ENCODE measurements at places on chromosomes 5 and 9. TPM values are rescaled to one million over a fixed set of nuclear protein-coding genes. Genes with fewer than 3 reads are reported as not detected.

The WNK2 gene
- total RNA-seq, result 174 TPM

The ORM2 gene
- total RNA-seq, result not detected

The SPINK6 gene
- total RNA-seq, result not detected

The ENTPD2 gene
- 3.6 TPM for total RNA-seq

The LCN10 gene
- total RNA-seq, result 33.6 TPM

The KIAA0825 gene
- total RNA-seq, result 5.3 TPM

The CDKN2AIPNL gene
- 3.2 TPM for total RNA-seq

The FOXI1 gene
- not detected for total RNA-seq

The C5orf58 gene
- total RNA-seq, result not detected

GRCh38 chr9:96871176-96871575, 16.9 kb upstream of the ZNF782 start:
- H3K4me1 ChIP-seq, result peaks cover 46% of the 10 kb centered on the region
- no peak overlapping the region for H3K4me3 ChIP-seq
- no peaks in the 10 kb centered on the region for H3K36me3 ChIP-seq

DNA sequence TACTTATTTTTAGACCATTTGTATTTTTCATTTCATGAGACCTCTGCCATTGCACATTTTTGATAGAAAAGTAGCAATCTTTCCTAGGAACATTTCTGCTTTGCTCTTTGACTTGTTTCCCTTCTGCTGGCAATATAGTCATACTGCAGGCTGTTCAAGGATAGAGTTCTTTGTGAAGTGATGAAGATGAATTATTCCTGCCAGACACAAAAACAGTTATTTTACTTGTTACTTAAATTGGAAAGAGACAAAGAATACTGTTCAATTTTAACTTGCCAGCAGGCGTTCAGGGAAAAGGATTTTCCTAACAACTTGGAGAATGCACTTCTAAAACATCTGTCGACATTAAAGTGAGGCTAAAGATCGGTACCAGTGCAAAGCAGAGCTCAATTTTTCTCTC, 251.7 kb upstream of the ACTBL2 start:
- no peaks in the 10 kb centered on the region for H3K36me3 ChIP-seq
- no peak for DNase-seq
- no peak overlapping the region for H3K4me3 ChIP-seq
- no peaks in the 10 kb centered on the region for H3K27me3 ChIP-seq

GRCh38 chr5:157997991-157998504, 139.1 kb upstream of the CLINT1 start:
- no peaks in the 10 kb centered on the region for H3K27me3 ChIP-seq
- H3K4me1 ChIP-seq, result peaks cover 5% of the 10 kb centered on the region
- H3K36me3 ChIP-seq, result no peaks in the 10 kb centered on the region

DNA sequence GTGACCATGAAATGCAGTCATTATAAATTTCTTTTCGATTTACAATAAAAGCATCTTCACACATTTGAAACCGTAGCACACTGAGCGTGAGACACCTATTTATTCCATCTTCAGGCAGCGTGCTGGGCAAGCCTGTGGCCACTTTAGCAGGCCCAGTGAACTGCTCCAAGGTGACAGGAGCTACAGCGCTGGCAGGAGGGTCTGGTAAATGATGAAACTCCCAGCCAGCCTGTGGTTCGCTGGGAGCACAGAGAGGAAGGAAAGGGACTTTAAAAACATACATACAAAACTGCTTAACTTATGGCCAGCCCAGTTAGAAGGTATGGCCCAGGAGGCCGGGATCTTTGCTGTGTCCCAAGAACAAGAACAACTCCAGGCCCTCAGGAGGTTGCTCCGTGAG, 5.1 kb downstream of the RAPGEF1 start:
- H3K36me3 ChIP-seq, result no peaks in the 10 kb centered on the region
- peak overlapping the region; percentile 79 for H3K27ac ChIP-seq
- no peaks in the 10 kb centered on the region for H3K27me3 ChIP-seq
- peaks cover 73% of the 10 kb centered on the region for H3K4me1 ChIP-seq
- DNase-seq, result no peak

DNA sequence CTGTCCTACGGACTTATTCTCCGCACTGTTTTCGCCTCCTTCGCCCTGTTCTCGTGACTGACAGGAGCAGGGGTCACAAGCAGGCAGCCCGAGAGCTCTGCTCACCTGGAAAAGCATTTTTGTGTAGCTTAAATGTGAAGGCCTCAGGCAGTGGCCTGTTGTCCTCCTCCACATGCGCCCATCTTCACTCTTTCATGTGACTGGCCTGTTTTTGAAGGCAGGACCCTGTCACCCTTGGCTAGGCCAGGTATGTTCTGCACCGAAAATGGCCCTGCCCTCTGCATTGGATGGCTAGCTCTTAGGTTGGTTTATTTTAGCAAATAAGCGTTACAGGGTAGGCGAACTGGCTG, 614 bp upstream of the CPLANE1 start:
- peak overlapping the region; percentile 84 for H3K27ac ChIP-seq
- DNase-seq, result no peak
- H3K4me3 ChIP-seq, result peak overlapping the region; percentile 81
- no peaks in the 10 kb centered on the region for H3K27me3 ChIP-seq

- H3K27me3 ChIP-seq, result no peaks in the 10 kb centered on the region
- peak overlapping the region; percentile 61 for H3K27ac ChIP-seq
- DNase-seq, result peak; percentile 83
- peaks cover 7% of the 10 kb centered on the region for H3K4me1 ChIP-seq
- no peak overlapping the region for H3K4me3 ChIP-seq
- H3K36me3 ChIP-seq, result no peaks in the 10 kb centered on the region
These were observed 13.6 kb upstream of the GM2A start for GRCh38 chr5:151239237-151239861.

DNA sequence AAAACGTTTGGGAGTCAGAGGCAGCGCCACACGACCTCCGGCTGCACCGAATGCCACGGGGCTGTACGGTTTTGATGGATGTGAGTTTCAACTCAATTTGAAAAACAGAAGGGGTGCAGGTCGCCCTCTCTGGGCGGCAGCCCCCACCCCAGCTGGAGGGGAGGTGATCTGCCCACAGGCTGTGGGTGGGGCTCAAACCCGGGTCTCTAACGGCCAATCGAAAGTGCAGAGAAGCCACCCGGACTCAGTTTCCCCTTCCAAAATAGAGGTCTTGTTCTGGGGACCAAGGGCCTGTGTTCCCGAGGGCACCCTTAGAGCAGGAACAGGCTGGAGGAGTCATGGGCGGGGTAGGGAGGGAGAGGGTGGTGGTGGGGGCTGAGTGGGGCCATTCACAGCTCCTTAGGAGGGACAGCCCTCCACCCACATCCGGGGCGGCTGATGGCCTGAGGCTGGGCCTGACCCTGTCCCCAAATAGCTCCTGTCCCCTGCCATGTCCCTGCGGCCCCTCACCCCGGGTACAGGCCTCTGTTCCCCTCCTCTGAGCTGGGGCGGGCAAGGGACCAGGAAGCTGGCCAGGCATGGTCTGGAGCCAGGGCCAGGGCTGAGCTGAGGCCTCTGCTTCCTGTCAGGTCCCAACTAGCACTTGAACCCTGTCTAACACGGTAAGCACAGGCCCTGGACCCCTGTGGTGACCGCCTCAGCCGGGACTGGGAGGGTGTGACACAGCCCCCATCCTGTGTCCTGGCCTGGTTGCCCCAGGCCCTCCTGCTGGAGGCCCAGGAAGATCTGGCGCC, 22.6 kb upstream of the NOTCH1 start:
- no peak overlapping the region for H3K4me3 ChIP-seq
- peaks cover 39% of the 10 kb centered on the region for H3K4me1 ChIP-seq
- no peaks in the 10 kb centered on the region for H3K36me3 ChIP-seq
- H3K27me3 ChIP-seq, result no peaks in the 10 kb centered on the region
- DNase-seq, result no peak

GRCh38 chr5:38433160-38433861, 123.1 kb downstream of the LIFR start:
- no peaks in the 10 kb centered on the region for H3K27me3 ChIP-seq
- H3K36me3 ChIP-seq, result no peaks in the 10 kb centered on the region
- H3K4me1 ChIP-seq, result peaks cover 12% of the 10 kb centered on the region

- no peak overlapping the region for H3K4me3 ChIP-seq
- H3K27ac ChIP-seq, result no peak overlapping the region
- no peaks in the 10 kb centered on the region for H3K27me3 ChIP-seq
- no peaks in the 10 kb centered on the region for H3K4me1 ChIP-seq
These were observed 183.8 kb upstream of the CD180 start for GRCh38 chr5:67380431-67380830.

DNA sequence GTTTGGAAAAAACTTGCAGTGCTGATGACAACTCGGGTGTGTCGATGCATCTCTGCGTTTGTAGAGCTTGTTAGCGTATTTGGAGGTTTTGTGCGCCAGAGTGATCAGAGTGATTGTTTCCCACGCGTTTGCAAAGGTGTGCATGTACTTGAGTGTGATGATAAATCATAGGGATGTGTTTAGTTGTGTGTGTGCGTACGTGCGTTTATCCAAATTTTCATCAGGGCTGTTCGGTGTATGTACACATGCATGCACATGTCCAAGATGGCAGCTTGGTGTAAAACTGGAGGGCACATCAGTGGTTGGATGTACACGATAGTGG, 248 bp upstream of the C1QTNF2 start:
- no peak for DNase-seq
- peaks cover 3% of the 10 kb centered on the region for H3K27me3 ChIP-seq
- H3K27ac ChIP-seq, result peak overlapping the region; percentile 56
- no peaks in the 10 kb centered on the region for H3K36me3 ChIP-seq
- peaks cover 7% of the 10 kb centered on the region for H3K4me1 ChIP-seq

DNA sequence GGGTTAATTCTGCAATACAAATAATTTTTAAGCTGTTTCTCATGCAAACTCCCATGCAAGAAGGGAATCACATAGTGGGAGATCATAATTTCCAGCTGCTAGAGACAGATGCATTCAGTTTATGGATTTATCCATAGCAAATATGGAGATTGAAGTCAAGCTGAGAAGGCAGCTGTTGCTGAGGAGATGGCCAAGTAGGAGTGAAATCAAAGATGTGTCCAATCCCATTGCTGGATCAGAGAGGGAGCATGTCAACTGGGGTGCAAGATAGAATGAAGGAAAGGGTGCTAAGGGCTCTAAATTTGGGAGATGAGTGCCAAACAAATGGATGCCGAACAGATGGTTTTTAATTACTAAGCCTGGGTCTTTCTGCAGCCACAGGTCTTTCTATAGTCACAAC, 504.5 kb downstream of the NFIB start:
- H3K27me3 ChIP-seq, result no peaks in the 10 kb centered on the region
- H3K4me1 ChIP-seq, result no peaks in the 10 kb centered on the region
- no peaks in the 10 kb centered on the region for H3K36me3 ChIP-seq

GRCh38 chr5:129717751-129718310, 30.1 kb upstream of the MINAR2 start:
- H3K4me3 ChIP-seq, result no peak overlapping the region
- H3K27me3 ChIP-seq, result no peaks in the 10 kb centered on the region
- H3K4me1 ChIP-seq, result no peaks in the 10 kb centered on the region
- H3K27ac ChIP-seq, result no peak overlapping the region
- no peaks in the 10 kb centered on the region for H3K36me3 ChIP-seq
- no peak for DNase-seq

- no peak for DNase-seq
- no peak overlapping the region for H3K27ac ChIP-seq
- no peak overlapping the region for H3K4me3 ChIP-seq
- no peaks in the 10 kb centered on the region for H3K27me3 ChIP-seq
These were observed 84.0 kb downstream of the MAST4 start for GRCh38 chr5:66680221-66680620.

- H3K27ac ChIP-seq, result no peak overlapping the region
- no peaks in the 10 kb centered on the region for H3K4me1 ChIP-seq
- H3K36me3 ChIP-seq, result no peaks in the 10 kb centered on the region
These were observed 19.5 kb downstream of the ACTL7B start for GRCh38 chr9:108836319-108836718.

DNA sequence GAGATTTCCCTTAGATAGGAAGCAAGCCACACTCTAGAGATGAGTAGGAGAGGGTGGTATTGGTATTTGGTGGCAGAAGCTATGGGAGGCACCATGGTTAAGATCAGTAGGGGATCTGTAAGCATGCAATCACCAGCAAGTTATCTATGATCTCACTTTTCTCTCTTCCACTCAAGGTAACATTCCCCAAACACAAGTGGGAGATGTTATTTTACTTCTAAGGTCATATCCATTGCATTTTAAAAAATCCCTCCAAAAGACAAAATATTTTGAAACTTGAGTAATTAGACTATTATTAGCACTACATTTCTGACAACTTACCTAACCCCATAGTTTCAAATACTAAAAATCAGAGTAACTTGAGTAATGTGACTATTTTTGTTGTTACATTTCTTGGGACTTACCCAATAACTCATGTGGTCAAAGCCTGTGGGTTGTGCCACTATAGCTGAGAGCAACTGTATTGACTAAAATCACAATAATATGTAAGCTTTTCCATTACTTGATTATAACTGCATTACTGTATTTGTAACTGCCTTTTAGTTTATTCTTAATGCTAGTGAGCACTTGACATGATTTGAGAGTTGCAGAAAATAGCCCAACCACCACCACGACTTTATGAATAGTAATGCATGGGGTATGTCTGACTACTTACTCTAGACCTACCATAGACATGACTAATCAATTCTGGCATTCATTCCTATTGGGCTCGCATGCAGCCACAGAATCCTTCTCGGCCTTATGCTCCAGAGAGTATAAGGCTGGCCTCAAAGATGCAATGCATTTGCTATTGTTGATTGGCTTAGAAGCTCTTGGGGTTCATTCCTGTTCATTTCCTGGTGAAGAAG, 264.7 kb downstream of the TRIM32 start:
- no peaks in the 10 kb centered on the region for H3K27me3 ChIP-seq
- H3K36me3 ChIP-seq, result no peaks in the 10 kb centered on the region
- H3K27ac ChIP-seq, result no peak overlapping the region
- DNase-seq, result no peak

- no peak overlapping the region for H3K27ac ChIP-seq
- no peaks in the 10 kb centered on the region for H3K27me3 ChIP-seq
- H3K4me1 ChIP-seq, result peaks cover 9% of the 10 kb centered on the region
- H3K4me3 ChIP-seq, result no peak overlapping the region
These were observed 208.9 kb downstream of the GOLPH3 start for GRCh38 chr5:31965227-31965626.

- H3K4me3 ChIP-seq, result no peak overlapping the region
- H3K4me1 ChIP-seq, result no peaks in the 10 kb centered on the region
- H3K27ac ChIP-seq, result no peak overlapping the region
- H3K36me3 ChIP-seq, result no peaks in the 10 kb centered on the region
- no peak for DNase-seq
- no peaks in the 10 kb centered on the region for H3K27me3 ChIP-seq
These were observed 28.9 kb downstream of the SNX24 start for GRCh38 chr5:122874179-122874875.

- H3K27ac ChIP-seq, result no peak overlapping the region
- H3K4me1 ChIP-seq, result no peaks in the 10 kb centered on the region
- H3K4me3 ChIP-seq, result no peak overlapping the region
- H3K27me3 ChIP-seq, result no peaks in the 10 kb centered on the region
These were observed 31.3 kb upstream of the PLPP6 start for GRCh38 chr9:4630836-4631235.

Data from transverse colon (tissue), 4 donors.